ENCODE measurements at places on chromosomes 13 and 19.

- DNase-seq: peak; percentile 33
Observed at GRCh38 chr13:44219577-44220548, 153.8 kb upstream of the SERP2 start.

- DNase-seq: peak; percentile 20
Observed at GRCh38 chr19:41887711-41888382, 4.9 kb downstream of the ARHGEF1 start.

DNA sequence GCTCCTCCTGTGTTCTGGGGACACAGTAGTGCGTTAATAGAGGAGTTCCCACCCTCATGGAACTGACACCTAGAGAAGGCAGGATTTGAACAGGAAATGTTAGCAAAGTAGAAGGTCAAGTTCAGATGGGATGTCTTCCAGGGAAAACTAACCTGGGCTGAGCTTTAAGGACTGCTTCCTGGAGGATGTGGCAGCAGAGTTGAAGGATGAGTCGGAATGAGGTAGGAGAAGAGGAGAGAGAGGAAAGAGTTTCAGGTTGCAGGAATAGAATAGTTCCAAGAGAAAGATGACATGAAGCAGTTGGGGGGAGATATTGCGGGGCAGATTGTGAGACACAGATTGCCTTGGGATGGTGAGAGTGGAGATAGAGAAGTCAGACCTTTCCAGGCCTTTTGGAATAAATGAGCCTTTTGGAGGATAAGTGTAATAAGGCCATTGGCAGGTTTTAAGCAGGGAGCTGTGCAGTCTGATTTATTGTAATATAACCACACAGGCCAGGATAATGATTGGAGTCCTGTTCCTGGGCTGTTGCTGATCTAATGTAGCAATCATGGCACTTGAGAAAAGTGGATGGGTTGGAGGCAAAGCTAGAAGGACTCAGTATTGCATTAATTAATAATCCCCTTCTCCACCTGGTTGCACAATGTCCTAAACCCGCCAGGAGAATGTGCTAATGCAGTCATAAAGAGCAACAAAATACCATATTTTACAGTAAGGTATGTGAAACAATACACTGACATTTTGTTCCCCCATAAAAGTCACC is 205.4 kb downstream of the SHISA2 start:
- DNase-seq: no peak

GRCh38 chr19:15758379-15758778 is 20.6 kb downstream of the OR10H3 start:
- no peak for DNase-seq

- no peak for DNase-seq
Observed at GRCh38 chr13:108276060-108276459, 6.5 kb downstream of the TNFSF13B start.

- no peak for DNase-seq
Observed at GRCh38 chr13:74273581-74273980, 139.4 kb upstream of the KLF12 start.

- DNase-seq: no peak
Observed at GRCh38 chr19:43726736-43727592, 11.1 kb downstream of the IRGC start.

- no peak for DNase-seq
Observed at GRCh38 chr19:14495672-14496028, 277 bp downstream of the GIPC1 start.

- DNase-seq: peak; percentile 51
Observed at GRCh38 chr19:29714953-29715700, at the start of gene C19orf12. TSS of gene C19orf12 (minus strand) at chr19:29715261. CDS start at chr19:29708413, 6,848 bp downstream.

GRCh38 chr13:93338906-93339305 is 112.3 kb downstream of the GPC6 start:
- no peak for DNase-seq

- peak; percentile 11 for DNase-seq
Observed at GRCh38 chr19:5035793-5036697, 67.1 kb downstream of the KDM4B start.

DNA sequence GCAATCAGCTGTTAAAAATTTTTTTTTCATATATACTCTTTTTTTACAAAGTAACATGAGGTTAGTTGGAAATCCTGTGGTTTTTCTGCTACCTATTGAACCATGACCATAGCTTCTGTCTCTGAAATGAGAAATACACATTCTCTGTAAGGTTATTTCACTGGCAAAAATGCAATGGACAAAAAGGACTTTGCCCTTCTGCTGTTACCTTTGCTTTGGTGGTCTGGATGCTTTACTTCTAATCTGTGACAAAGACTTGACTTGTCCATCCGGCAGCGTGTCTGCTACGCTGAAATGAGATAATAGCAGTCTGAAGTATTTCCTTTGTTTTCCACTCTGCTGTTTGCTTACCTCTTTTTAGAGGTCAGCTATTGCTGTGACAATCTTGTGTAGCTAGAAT is 412.8 kb downstream of the SLITRK6 start:
- no peak for DNase-seq

- no peak for DNase-seq
Observed at GRCh38 chr13:99258946-99259345, 767 bp upstream of the GPR18 start.

GRCh38 chr19:13152974-13153568 is 2.9 kb downstream of the IER2 start:
- DNase-seq: peak; percentile 95

GRCh38 chr19:5985098-5985783 is 7.3 kb upstream of the RANBP3 start:
- DNase-seq: peak; percentile 21

DNA sequence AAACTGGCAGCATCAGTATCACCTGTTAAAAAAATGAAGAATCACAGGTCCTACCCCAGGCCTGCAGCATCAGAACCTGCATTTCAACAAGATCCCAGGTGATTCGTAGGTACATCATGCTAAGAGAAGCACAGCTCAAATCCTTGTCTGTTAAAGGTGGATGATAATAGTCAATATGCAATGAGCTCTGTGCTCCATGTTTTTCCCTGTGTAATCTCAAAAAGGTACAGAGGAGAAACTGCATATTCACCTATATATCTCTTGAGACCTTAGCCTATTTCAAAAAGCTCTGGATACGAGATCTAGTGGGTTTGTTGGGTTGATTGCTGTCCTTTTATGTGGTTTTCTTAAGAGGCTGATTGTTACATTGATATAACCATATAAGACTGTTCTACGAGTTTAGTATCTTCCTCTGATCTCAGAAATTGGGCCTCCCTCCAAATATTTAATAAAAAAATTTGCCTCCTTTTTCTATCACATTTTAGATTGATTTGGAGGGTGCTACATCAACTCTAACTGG is 148.9 kb downstream of the DCT start:
- no peak for DNase-seq

GRCh38 chr19:6679139-6679538 is 9.2 kb upstream of the TNFSF14 start:
- DNase-seq: no peak

DNA sequence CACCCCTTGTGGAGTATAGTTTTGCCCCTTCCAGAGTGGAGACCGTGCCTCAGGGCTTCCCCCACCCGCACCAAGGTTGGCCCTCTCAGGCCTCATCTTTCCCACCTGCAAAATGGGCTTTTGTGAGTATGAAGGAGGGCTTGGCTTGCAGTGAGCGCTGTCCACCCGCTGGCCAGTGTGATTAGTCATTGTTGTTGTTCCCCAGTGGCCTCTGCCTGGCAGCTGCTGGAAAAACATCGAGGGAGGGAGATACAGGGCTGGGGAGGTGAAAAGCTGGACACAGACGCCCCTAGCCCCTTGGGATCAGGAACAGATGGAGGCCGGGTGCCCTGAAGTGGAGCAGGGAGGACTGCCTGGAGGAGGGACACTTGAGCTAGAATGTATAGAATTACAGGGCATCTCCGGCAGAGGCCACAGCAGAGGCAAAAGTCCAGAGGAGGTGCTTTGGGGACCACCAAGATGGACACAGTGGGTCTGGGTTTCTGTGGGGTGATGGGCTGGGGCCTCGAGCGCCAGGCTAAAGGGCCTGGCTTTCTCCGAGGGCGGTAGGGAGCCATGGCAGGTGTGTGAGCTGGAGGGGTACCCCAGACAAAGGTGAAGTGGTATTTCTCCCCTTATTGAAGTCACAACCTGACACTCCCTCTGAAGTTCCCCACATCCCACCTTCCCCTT is 3.9 kb upstream of the IL12RB1 start:
- no peak for DNase-seq

DNA sequence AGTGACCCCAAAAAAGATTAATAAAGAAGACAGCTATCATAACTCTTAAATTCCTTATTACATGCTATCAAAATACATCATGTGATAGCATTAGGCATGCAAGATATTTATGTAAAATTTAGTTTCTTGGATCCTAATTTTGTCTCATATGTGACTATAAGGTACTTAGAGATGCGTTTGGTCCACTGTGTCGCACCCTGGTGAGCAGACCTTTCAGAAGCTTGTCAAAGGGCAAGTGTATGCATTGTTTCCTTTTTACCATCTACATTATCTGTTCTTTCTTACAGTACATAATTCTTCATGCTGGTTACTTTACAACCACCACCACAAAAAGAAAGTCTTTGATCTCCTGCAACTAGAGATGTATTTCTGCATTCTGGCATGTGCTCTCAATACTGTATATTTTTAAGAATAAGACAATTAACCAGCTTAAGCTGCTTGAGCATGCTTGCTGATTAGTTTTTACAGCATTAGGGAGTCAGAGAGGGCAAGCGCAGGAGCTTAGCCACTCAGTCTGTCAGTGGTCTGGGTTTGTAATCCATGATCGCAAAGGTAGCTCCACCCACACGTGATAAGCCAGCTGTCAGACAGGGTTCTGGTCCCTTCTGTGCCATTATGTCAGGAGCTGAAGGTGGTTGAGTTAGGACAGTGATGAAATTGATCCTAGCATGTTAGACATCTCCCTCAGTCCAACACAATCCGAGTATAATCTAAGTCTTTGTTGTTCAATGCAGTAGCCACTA is 500.9 kb downstream of the MYO16 start:
- no peak for DNase-seq

DNA sequence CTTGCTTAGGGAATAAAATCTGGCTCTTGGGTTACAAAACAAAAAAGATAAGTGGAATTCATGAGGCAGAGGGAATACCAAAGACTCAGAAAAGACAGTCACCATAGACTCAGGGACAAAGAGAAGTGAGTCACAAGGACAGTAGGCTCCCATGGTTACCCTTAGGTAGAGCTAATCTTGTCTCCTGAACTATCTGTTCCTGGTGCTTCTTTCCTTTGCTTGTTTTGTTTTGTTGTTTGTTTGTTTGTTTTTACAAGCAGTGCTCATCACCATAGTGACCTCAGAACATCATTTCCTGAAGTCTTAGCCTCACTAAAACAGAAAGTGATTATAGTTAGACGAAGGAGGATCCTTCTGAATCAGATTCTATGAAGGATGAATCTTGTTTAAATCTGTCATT is 142.3 kb upstream of the SOX21 start:
- no peak for DNase-seq

GRCh38 chr13:29457299-29457698 is 138.2 kb downstream of the SLC7A1 start:
- DNase-seq: peak; percentile 91

DNA sequence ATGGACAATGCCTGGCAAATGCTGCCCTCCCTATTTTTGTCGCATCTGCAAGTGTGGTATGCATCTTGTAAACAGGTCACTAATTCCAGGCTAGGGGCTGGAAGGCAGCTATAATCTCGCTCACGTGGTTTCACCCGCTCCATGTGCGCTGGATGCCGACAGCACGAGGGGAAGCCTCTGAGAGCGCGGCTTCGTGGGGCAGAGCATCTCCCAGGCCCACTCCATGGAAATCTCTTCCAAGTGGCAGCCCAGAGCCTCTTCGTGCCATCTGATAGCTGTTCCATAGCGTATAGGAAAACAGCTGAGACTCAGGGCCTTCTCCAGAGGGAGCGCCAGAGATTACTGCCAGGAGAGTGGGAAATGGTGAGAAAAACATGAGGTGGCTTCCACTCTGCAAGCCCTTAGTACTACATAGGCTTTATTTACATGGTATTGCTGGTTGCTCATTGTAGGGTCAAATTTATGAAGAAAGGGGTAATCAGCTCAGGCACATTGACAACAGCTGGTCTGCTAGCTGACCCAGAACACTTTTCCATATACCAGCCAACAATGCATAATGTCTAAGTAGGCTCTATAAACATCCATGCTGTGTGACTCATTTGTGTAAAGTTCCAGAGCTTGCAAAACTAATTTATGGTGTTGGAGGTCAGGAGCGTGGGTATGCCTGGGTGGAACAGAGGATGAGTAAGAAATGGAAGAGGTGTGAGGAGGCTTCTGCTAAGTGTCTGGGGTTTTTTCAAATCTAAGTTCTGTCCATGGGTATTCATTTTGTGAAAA is 165.2 kb downstream of the SHISA2 start:
- peak; percentile 78 for DNase-seq

DNA sequence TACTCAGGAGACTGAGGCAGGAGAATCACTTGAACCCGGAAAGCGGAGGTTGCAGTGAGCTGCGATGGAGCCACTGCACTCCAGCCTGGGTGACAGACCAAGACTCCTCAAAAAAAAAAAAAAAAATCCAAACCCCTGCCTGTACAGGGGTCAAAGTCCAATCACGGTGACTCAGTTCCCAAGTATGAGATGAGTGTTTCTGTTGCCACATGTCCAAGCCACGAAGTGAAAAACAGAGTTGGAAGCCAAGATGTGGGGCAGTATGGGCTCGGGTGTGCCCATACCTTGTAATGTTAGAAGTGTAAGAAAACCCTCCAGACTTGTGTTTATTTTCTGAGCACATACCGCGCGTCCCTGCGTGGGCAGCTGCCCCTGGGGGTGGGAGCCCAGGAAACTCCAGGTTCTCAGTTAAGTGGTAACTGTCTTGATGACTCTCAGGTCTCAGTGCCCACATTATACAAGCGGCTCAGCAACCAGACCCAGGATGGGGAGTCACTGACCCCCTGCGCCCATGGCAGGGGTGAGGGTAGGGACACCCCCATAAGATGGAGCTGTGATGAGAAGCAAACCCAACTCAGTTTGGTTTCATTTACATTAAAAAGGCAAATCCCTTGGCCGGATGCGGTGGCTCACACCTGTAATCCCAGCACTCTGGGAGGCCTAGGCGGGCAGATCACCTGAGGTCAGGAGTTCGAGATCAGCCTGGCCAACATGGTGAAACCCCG is 1.2 kb upstream of the GPX4 start:
- peak; percentile 98 for DNase-seq

DNA sequence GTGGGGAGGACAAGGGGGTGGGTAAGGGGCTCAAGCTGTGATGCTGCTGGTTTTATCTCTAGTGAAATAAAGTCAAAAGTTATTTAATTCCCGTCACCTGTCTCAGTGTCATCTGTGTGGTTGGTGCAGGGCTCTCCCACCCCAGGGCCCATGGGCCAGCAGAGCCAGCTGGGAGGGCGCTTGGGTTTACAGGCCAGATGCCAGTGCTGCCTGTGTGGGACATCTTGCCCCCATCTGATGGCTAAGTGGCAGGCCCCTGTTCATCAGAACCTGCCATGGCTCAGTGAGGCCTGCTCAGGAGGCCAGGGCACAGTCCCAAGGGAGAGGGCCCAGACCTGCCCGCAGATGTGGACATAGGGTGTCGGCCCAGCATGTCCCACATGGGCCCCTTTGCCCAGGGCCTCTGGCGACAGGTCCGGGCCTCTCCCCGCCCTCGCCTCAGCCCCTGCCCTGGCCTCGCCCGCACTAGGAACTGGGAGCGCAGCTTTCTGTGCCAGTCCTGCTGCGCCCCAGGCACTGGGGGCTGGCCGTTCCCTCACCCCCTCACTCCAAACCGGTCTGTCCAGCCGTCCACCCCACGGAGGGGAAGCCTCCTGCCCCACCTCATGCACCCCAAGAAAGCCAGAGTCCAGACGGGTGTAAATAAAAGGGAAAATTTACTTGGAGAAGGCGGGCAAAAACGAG is 5.3 kb downstream of the ZNF296 start:
- DNase-seq: no peak

GRCh38 chr13:100231176-100231575 is 142.3 kb downstream of the PCCA start:
- no peak for DNase-seq
